ENCODE measurements at places on chromosomes 5 and 9.

GRCh38 chr5:64634997-64635686 lies 55.2 kb upstream of the SHISAL2B start:
- DNase-seq = no peak

- no peak for DNase-seq
Observed at GRCh38 chr5:180527659-180528058, 33.5 kb downstream of the CNOT6 start.

DNA sequence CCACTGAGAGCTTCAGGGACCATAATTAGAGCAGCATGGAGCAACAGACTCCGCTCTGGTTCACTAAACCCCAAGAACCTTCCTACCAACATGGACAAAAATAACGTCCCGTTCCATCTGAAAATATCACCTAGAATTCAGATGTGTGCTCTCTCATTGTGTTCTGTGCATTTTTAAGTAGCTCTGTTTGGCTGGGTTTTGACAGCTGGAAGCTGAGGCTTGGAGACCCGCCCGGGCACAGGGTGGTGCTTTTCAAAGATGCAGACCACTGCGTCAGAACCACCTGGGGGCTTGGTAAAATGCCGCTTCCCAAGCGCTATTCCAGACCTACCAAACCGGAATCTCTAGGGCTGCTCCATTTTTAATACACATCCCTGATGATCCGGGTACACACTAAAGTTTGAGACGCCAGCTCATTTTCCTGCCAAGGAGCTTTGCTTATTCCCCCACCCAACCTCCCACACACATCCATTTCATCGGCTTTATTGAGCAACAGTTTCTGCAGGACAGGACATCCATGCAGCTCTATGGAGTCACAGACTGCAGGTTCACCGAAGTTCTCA lies 104.8 kb downstream of the GABBR2 start:
- no peak for DNase-seq

DNA sequence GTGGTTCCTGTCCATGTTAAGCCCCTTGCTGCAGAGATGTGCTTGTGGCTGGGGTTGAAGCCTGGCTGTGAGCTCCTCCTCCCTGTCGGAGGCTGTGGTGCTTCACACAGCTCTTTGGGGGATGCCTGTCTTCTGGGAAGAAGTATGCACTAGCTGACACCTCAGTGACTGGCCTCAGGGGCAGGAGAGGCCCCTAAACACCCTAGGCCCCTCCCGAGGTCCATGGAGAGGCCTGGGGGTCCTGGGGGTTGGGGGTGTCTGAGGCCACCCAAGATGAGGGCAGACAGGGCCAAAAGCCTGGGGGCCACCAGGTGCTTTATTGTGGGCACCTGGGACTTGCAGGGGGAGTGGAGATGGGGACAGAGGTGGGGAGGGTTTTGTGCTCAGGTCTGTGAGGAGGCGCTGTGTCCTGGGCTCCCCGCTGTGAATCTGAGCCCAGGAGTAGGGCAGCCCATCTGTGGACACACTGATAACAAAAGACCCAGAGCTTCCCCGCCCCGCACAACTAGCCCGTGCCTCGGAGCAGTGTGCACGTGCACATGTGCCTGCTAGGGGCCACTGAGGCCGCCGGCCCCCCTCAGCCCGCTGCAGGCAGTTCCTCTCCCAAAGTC lies 92.0 kb downstream of the PHF2 start:
- no peak for DNase-seq

- no peak for DNase-seq
Observed at GRCh38 chr9:105865285-105865684, 170.9 kb downstream of the TMEM38B start.

GRCh38 chr5:89967771-89968444 lies 441.6 kb downstream of the CETN3 start:
- no peak for DNase-seq

DNA sequence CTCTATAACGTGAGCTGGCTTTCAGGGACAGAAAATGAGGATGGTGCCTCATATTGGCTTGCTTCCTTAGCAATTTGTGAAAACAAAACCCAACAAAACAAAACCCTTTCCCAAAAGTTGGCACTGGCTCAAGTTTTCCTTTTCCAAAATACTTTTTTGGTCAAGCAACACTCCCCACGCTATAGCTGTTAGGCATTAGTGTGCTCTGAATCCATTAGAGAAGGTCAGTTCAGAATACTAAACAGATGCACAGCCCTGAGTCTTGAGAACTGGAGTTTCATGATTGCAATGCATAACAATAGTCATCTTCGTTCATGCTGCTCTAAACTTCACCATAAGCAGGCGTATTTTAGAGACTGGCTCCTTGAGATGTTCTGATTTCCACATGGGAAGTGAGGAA lies 172.0 kb upstream of the KLF9 start:
- no peak for DNase-seq

DNA sequence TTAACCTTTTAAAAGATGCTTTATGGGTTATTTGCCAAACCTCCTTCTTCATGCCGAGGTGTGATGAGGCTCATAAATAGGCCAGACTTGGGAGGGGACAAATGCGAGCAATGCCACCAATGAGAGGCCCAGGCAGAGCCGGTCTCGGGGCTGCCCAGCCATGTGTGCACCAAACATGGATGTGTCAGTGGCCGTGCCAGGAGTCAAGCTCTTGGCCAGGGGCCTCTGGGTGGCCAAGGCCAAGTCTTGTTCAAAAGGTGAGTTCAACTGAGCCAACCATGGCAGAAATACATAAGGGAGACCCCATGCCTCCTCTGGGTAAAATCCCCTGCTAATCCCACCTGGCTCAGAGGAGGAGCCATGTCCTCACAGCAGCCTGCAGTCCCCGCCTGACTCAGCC lies 10.9 kb upstream of the LCN15 start:
- DNase-seq = no peak

DNA sequence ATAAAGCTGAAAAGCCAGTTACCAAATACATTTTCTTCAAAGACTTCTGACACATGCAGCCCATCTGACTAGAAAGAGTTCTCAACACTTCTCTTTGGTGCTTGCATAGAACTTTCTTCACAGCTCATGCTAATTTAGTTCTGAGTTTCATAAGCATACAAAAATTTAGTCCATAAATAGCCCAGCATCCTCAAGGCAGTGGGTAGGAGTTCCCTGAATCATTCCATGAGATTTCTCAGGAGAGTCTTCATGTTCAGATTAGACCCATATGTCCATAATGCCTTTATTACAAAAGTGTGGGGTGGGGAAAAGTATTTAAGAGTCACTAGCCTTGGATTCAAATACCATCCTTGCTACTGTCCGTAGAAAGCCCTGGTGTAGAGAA lies 290.2 kb upstream of the RGMB start:
- no peak for DNase-seq

DNA sequence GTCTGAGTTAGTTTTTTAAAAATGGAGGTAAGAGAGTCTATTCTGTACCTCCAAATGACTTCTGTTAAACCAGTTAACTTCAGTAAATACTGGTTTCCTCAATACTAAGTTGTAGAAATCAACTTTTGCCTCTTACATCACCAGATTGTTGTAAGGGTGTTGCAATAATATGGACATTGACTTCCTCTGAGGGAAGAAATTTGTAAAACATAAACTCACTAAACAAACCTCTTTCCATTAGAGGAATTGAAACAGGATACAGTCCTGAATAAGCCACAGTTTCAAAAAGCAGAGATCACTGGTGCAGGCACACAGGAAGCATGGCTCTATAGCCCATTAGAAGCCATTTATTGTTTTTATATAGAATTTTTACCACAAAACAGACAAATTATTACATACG lies 32.7 kb upstream of the SLCO6A1 start:
- DNase-seq = no peak

- no peak for DNase-seq
Observed at GRCh38 chr5:133328800-133329199, 277.0 kb downstream of the HSPA4 start.

- DNase-seq = peak; percentile 41
Observed at GRCh38 chr9:126614455-126615244, 922 bp downstream of the LMX1B start.

GRCh38 chr9:79577969-79578723 lies 6.4 kb downstream of the TLE4 start:
- no peak for DNase-seq

All from nephron progenitor cell (in vitro differentiated cells).